ENCODE measurements at places on chromosomes 11 and 22.
A peak's percentile ranks its signal among the peaks of the same experiment; 100 is the strongest.

DNA sequence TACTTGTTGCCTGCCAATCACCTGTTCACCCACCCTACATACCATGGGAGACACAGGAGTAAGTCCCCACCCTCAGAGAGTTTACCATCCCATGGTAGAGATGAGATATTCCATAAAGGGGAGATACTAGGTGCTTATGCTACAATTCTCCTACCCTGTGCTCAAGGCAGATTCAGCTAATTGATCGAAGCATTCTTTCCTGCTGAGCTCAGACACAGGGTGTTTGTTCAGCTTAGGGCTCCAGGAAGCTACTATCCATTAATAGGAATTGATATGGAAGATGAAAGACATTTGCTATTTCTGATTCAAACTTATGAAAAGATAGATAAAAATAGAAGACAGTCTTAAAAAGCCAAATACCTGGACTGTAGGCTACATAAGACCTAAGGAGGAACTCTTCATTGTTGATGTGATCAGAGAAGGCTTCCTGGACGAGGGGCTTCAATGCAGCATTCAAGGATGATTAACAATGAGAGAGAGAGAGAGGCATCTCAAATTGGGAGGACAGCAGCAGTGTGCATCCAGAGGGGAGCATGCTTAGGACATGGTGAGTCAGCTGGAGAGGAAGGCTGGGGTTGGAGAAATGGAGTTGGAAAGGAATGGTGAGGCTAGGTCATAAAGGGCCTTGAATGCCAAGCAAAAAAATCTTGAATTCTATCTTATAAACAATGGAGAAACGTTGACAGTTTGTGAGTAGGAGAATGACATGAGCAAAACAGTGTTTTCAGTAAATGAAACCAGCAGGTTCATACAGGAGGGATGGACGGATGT, 15.0 kb downstream of the SYT13 start:
- DNase-seq: no peak

DNA sequence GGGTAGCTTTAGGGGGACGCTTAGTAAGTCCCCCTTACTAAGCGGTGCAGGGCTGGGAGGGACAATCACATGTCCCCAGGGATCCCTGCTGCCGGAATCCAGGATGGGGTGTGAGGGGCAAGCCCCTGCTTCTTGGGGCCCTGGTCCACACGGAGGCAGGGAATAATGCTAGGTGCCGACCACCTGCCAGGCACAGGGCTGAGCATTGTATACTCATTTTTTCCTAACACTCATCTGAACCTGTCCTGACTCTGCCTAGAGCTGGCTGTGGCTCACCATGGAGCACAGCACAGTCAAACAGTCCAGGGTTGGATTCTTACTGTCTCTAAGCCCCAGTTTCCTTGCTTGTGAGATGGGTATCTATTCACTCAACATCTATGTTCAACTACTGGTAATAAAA, 1.4 kb upstream of the LTBP3 start:
- no peak for DNase-seq

GRCh38 chr11:102926517-102926916, 29.0 kb downstream of the MMP13 start:
- DNase-seq: no peak

- DNase-seq: no peak
These were observed 273.5 kb upstream of the PLET1 start for GRCh38 chr11:112534208-112534607.

GRCh38 chr11:44159848-44160721, 64.6 kb downstream of the EXT2 start:
- DNase-seq: no peak

- DNase-seq: no peak
These were observed 24.7 kb downstream of the TBCEL start for GRCh38 chr11:121048464-121049233.

DNA sequence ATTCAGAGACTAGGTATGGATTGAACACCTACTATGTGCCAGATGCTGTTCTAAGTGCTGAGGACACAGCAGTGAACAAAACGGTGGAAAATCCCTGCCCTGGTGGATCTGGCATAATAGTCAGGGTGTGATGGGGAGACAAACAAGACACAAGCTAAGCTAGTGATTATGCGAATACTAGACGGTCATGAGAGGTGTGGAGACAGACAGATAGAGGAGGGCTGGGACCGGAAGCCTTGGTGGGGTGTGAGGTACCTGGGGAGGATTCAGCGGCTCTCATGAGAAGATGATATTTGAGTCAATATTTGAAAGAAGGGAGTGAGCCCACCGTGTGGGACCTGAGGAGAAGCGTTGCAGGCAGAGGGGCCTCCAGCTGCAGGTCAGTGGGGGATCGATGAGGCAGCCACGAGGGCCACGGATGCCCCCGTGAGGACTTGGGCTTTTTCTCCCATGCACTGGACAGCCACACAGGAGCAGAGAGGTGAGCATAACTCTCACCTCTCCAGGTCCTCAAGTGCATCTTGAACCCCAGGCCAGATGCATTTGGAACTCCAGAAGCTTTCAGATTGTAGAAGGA, 4.7 kb downstream of the CD5 start:
- DNase-seq: no peak

GRCh38 chr11:18705651-18706281, 7.2 kb downstream of the TMEM86A start:
- no peak for DNase-seq

DNA sequence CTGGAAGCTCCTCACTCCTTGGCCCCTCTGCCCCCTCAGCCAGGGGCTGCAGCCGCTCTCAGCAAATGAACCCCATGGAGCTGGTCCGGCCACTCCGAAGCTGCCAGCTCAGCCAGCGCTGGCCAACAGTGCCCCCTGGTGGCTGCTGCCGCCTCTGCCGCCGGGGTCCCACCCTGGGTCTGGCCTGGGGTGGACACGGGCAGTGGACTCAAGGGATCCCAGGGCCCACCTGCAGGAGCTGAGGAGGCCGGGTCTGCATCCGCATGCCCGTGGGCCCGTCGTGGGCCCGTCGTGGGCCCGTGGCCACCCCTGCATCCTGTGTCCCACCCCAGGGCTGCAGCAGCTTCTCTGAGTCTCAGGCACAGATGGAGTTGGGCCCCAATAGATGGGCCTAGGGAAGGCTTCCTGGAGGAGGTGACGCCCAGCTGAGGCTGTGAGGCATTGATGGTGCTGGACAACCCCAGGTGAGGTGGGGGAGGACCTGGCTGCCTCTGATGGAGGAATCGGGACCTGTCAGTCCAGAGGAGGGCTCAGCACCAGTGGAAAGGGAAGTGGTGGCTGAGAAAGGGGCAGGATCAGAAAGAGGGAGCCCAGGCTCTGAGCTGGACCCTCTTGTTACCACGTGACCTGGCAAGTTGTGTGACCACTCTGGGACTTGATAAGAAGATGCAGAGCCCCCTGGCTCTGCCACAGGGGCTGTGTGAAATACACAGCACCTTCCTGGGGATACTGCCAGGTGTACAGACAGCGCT, 522.3 kb downstream of the BRD1 start:
- DNase-seq: peak; percentile 42

- no peak for DNase-seq
These were observed 100.6 kb upstream of the CD44 start for GRCh38 chr11:35038211-35038928.

DNA sequence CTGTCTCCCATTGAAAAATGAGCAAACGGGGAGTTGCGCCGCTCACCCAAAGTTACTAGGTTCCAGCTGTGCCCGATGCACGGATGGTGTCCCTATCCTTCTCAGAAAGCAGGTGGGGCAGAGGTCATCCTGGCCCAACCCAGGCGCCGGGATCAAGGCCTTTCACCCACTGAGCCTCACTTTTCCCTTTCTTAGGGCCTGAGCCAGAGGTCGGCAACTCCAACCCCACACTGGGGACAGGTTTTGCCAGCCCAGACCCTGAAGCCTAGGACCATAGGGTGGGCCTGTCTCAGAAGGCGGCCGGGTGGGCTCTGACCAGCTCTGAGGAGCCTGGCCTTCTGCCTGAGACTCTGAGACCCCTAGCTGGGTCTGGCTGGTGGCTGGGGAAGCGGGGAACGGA, 6.3 kb downstream of the IGSF9B start:
- DNase-seq: no peak

DNA sequence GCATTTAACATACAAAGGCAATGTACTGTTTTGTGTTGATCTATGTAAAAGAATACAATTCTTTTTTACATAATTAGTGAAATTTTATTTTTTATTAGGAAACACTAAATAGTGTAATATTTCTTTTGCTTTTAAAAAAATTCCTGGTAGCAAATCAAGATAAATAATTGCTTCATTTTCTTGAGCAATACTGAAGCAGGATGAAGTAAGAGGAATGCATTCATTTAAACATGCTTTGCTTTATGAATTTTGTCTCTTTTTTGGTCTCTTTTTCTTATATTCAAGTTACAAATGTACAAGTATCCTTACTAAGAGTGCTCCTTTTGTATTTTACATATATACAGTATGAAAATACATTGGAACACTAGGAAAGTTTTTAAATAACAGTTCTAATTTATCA, 144.4 kb upstream of the TEAD1 start:
- no peak for DNase-seq

Data from stimulated activated CD4-positive, alpha-beta T cell treated with anti-CD3 and anti-CD28 coated beads, Interleukin-1b, Interleukin-23, amount 100 ng/mL, for 24 hours (primary cell).